Type B pancreatic cell (in vitro differentiated cells): ENCODE measurements at places on chromosomes 3 and 15. TPM values are rescaled to one million over a fixed set of nuclear protein-coding genes. Genes with fewer than 3 reads are reported as not detected.
A peak's percentile ranks its signal among the peaks of the same experiment; 100 is the strongest.

GRCh38 chr15:52037889-52038505, 19.0 kb downstream of the MAPK6 start:
- no peak overlapping the region for H3K4me3 ChIP-seq
- no peak for DNase-seq
- H3K27me3 ChIP-seq, result no peaks in the 10 kb centered on the region
- no peak overlapping the region for H3K27ac ChIP-seq
- H3K36me3 ChIP-seq, result peaks cover 18% of the 10 kb centered on the region

The ECT2 gene
- total RNA-seq, result 19.6 and 45.1 TPM in 2 replicates

The CHRM5 gene
- total RNA-seq, result not detected in 2 replicates

- peaks cover 8% of the 10 kb centered on the region for H3K4me1 ChIP-seq
- no peak for DNase-seq
- no peaks in the 10 kb centered on the region for H3K36me3 ChIP-seq
- no peaks in the 10 kb centered on the region for H3K27me3 ChIP-seq
- no peak overlapping the region for H3K27ac ChIP-seq
These were observed 40.1 kb upstream of the MTMR10 start for GRCh38 chr15:31031471-31032067.

DNA sequence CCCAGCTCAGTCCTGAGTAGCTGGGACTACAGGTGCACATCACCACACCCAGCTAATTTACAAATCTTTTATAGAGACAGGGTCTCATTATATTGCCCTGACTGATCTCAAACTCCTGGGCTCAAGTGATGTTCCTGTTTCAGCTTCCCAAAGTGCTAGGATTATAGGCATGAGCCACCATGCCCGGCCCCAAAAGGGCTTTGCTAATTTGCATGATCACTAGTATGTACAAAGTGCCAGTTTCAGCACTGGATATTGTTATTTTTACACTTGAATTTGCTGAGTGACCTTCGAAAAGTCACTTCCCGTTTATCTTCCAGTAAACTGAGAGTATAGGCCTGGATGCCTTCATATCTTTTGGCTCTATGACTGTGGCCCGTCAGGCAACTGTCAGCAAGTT, 12.2 kb downstream of the CLN6 start:
- no peaks in the 10 kb centered on the region for H3K4me1 ChIP-seq
- no peaks in the 10 kb centered on the region for H3K27me3 ChIP-seq
- DNase-seq, result no peak
- H3K4me3 ChIP-seq, result no peak overlapping the region
- peaks cover 17% of the 10 kb centered on the region for H3K36me3 ChIP-seq

GRCh38 chr3:107589454-107589853, 66.7 kb downstream of the BBX start:
- peaks cover 16% of the 10 kb centered on the region for H3K4me1 ChIP-seq
- no peak for DNase-seq
- no peaks in the 10 kb centered on the region for H3K27me3 ChIP-seq
- no peak overlapping the region for H3K4me3 ChIP-seq

The SLC28A1 gene
- total RNA-seq, result 0.19 and 0.31 TPM in 2 replicates

The C2CD4B gene
- 2.7 and 2.9 TPM in 2 replicates for total RNA-seq

The ITIH1 gene
- 8.0 and 12.2 TPM in 2 replicates for total RNA-seq

The GOLGA6B gene
- total RNA-seq, result not detected in 2 replicates

DNA sequence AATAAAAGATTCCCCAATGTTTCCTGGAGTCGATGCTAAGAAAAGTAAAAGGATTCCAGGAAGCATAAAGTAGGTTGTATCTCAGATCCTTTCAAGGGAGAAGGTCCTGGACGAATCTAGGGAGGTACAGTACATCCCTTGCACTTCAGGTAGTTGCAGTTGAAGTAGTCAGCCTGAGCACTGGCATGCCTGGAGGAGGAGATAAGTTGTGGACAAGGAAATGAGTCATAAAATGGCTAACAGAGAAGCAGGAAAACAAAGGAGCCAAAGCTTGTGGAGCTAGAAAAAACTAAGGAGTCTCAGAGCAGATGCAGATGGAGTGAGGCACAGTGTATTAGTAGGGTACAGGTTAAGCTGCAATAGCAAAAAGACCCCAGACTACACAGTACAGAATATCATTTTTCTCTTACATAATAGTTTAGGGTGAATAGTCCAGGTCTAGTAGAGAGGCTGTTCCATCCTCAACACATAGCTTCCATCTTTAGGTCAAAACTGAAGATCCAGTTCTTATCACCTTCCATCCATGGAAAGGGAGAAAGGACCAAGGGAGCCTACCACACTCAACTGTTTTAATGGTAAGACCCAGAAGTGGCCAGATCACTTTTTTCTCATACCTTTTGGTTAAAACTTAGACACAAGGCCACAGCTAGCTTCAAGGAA, 41.3 kb downstream of the COL6A5 start:
- H3K27me3 ChIP-seq, result no peaks in the 10 kb centered on the region
- DNase-seq, result no peak
- H3K4me1 ChIP-seq, result no peaks in the 10 kb centered on the region
- no peak overlapping the region for H3K4me3 ChIP-seq
- no peaks in the 10 kb centered on the region for H3K36me3 ChIP-seq

- H3K4me1 ChIP-seq, result no peaks in the 10 kb centered on the region
- DNase-seq, result no peak
- H3K4me3 ChIP-seq, result no peak overlapping the region
These were observed 68.8 kb downstream of the DNAJC13 start for GRCh38 chr3:132486099-132486498.

The ACP3 gene
- 3.5 and 8.2 TPM in 2 replicates for total RNA-seq

The SEMA3F gene
- total RNA-seq, result 41.9 and 48.0 TPM in 2 replicates

DNA sequence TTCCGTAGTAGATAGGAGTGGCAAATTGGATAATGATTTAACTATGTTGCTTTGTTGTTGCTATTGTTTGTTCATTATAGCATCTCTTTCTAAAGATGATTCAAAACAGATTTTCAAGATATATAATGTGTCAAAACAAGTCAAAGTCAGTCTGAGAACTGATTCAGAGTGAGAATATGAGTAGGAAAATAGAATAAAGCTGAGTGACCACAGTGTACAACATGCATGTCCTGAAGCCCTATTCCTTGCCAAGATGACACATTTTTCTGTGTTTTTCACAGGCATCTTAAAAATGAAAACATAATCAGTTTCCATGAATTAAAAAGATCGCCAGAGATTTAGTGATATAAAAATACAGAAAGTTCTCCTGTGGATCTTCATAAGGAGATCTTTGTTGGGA, 57.0 kb upstream of the THRB start:
- DNase-seq, result no peak
- H3K4me1 ChIP-seq, result no peaks in the 10 kb centered on the region
- H3K27ac ChIP-seq, result no peak overlapping the region

DNA sequence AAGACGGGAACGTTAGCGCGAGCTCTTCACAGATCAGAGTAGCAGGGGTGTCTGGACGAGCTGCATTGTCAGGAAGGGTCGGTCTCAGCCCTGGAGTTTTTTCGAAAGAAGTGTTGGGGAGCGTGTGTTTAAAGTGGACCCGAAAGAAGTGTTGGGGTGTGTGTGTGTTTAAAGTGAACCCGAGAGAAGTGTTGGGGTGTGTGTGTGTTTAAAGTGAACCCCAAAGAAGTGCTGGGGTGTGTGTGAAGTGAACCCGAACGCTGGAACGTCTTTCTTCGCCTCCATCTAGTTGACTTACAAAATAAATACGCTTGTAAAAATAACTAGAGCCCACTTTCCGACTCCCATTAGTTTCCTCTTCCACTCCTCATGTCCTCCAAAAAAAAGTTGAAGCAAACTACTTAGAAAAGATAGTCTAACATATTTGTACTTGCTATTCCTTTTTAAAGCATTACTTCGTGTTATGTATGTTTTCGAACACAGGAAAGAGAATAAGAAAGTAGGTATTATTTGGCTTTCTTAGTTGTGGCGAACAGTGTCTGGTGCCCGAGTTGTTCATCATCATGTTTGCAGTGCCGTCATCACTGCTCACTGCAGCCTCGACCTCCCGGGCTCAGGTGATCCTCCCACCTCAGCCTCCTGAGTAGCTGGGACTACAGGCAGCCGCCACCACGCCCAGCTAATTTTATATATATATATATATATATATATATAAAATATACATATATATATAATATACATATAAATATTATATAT, 1.0 kb downstream of the LRCH3 start:
- no peak for DNase-seq
- peaks cover 27% of the 10 kb centered on the region for H3K4me1 ChIP-seq
- no peaks in the 10 kb centered on the region for H3K27me3 ChIP-seq

DNA sequence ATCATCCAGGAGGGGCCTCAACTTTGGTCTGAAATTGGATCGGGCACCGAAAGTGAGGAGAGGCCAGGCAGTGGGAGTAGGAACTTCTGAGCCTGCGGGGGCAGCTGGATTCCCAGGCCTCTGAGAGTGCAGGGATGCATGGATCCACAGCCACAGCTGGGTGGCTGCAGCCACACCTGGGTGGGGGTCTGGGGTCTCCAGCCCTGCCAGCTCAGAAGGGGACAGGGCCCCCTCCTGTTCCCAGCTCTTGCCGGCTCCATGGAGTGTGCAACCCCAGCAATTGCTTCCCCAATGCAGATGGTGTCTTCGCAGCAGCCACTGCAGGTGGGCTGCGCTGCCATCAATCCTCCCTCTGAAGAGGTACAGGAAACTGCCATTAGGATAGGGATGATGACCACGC, 123.7 kb downstream of the BCHE start:
- DNase-seq, result no peak
- no peak overlapping the region for H3K4me3 ChIP-seq
- no peaks in the 10 kb centered on the region for H3K4me1 ChIP-seq
- no peaks in the 10 kb centered on the region for H3K36me3 ChIP-seq
- H3K27me3 ChIP-seq, result no peaks in the 10 kb centered on the region

The CFAP161 gene
- 0.36 TPM in 1 of 2 replicates, not detected in the other for total RNA-seq

DNA sequence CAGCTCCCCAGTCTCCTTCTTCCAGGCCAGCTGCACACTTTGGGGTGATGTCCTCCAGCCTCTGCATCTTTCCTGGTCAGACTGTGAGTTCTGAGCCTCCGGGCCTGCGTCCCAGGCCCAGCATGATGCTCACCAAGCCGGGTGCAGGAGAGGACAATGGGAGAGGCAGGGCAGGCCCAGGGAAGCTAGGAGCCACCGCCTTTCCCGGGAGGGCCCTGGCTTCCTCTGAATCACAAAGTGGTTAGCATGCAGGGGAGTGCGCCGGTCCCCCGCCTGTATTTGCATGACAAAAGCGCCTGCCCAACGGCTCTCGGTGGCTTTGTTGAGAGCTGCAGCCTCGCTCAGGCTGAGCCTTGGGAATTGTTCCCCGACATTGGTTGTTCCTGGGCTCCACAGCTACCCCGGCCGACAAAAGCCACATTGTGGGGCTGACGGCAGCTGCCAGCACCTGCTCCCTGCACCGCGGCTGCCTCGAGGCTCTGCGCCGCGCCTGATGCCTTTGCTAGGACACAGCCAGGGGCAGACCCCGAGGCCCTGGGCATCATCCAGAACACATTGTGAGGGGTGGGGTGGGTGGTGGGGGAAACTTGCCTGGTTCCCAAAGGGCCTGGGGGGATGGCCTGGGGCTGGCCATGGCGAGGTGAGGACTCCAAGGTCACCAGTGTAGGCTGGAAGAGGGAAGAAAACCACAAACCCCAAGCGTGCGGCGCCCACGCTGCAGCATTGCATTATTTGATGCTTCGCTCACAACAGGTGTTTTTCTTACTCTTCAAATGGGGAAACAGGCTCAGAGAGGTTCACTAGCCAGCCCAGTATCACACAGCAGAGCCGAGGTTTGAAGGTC, 20.0 kb upstream of the KLF13 start:
- H3K27ac ChIP-seq, result no peak overlapping the region
- DNase-seq, result peak; percentile 67
- peaks cover 39% of the 10 kb centered on the region for H3K27me3 ChIP-seq
- H3K36me3 ChIP-seq, result no peaks in the 10 kb centered on the region
- no peak overlapping the region for H3K4me3 ChIP-seq

The GCHFR gene
- 23.3 and 23.5 TPM in 2 replicates for total RNA-seq

GRCh38 chr15:52879904-52880303, 89.8 kb upstream of the ONECUT1 start:
- no peak overlapping the region for H3K27ac ChIP-seq
- no peaks in the 10 kb centered on the region for H3K36me3 ChIP-seq
- H3K27me3 ChIP-seq, result peaks cover 16% of the 10 kb centered on the region

The GNL3 gene
- total RNA-seq, result 114 and 118 TPM in 2 replicates

The IGDCC3 gene
- 18.8 and 169 TPM in 2 replicates for total RNA-seq

DNA sequence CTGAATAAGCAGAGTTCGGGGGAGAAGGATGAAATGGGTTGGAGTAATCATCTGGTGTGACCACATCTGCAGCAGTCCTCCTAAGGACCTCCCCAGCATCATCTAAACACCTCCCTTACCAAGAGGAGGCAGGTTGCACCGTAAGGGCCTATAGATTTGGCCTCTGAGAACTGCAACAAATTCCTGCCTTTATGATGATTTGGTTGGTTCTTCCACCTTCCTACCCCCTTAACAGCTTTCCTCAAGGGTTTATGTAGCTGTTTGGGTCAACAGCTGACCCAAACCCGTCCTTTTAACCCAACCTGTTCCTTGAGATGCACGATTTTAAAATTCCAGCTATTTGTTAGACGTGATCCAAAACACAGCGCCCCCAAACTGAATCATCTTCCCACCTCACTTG, 58.2 kb downstream of the AAGAB start:
- H3K4me1 ChIP-seq, result peaks cover 35% of the 10 kb centered on the region
- H3K4me3 ChIP-seq, result no peak overlapping the region
- no peak overlapping the region for H3K27ac ChIP-seq
- peaks cover 48% of the 10 kb centered on the region for H3K36me3 ChIP-seq
- no peak for DNase-seq
- H3K27me3 ChIP-seq, result no peaks in the 10 kb centered on the region

- no peak overlapping the region for H3K4me3 ChIP-seq
- no peaks in the 10 kb centered on the region for H3K27me3 ChIP-seq
- no peak overlapping the region for H3K27ac ChIP-seq
These were observed 52.5 kb downstream of the LRRN1 start for GRCh38 chr3:3851621-3852323.

The ZPLD1 gene
- total RNA-seq, result 1.5 and 10.0 TPM in 2 replicates

DNA sequence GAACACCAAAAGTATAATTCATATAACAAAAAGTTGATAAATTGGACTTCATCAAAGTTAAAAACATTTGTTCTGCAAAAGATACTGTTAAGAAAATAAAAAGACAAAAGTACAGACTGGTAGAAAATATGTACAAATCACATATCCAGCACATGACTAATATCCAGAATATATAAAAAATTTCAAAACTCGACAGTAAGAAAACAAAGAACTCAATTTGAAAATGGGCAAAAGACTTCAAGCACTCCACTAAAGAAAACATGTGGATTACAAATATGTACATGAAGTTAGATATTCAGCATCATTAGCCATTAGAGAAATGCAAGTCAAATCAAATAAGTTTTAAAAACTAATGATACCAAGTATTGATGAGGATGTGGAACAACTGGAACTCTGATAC, 6.7 kb downstream of the GK5 start:
- H3K4me3 ChIP-seq, result no peak overlapping the region
- no peak overlapping the region for H3K27ac ChIP-seq
- H3K27me3 ChIP-seq, result no peaks in the 10 kb centered on the region
- DNase-seq, result no peak

DNA sequence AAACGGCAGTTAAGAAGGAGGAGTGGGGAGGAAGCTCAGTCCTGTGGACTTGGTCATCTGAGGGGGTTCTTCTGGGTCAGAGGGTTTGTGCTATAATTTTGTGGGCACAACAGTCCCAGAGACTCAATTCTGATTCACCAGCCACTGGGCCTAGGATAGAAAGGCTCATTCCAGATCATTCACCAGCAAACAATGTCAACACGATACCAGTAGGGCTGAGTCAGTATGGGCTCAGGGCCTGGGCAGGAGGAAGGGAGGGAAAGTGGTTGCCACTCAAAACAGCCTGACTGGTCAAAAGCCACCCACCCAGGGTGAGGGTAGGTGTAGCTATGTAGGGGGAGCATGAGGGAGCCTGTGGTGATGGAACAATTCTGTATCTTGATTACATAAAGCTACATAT, 86.9 kb upstream of the MEX3B start:
- H3K4me1 ChIP-seq, result peaks cover 25% of the 10 kb centered on the region
- H3K4me3 ChIP-seq, result no peak overlapping the region
- H3K36me3 ChIP-seq, result peaks cover 7% of the 10 kb centered on the region
- no peak overlapping the region for H3K27ac ChIP-seq
- DNase-seq, result no peak

The HDAC11 gene
- total RNA-seq, result 21.9 and 26.1 TPM in 2 replicates
